ENCODE measurements at places on chromosomes 2 and 18.

DNA sequence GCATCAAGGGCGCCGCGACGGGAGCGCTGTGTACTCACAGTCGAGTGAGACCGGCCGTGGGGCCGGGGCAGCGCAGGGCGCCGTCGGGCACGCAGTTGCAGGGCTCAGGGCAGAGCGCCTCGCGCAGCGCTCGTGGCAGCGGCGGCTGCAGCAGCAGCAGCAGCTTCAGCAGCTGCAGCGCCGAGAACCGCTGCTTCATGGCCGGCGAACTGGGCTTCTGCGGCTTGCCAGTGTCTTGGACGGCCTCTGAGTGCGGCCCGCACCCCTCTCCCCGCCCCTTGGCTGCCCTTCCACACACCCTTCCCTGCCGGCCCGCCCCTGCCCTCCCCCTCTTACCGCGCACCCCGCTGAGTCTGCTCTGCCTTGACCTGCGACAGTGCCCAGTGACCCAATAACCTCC, at the start of gene LHCGR:
LHCGR (minus strand) TSS at position 252 of the 400 bp plus-strand sequence; CDS start at position 199, 53 bp downstream.
- no peak for DNase-seq

GRCh38 chr2:166282154-166282553, 93.6 kb downstream of the SCN9A start:
- DNase-seq = no peak

DNA sequence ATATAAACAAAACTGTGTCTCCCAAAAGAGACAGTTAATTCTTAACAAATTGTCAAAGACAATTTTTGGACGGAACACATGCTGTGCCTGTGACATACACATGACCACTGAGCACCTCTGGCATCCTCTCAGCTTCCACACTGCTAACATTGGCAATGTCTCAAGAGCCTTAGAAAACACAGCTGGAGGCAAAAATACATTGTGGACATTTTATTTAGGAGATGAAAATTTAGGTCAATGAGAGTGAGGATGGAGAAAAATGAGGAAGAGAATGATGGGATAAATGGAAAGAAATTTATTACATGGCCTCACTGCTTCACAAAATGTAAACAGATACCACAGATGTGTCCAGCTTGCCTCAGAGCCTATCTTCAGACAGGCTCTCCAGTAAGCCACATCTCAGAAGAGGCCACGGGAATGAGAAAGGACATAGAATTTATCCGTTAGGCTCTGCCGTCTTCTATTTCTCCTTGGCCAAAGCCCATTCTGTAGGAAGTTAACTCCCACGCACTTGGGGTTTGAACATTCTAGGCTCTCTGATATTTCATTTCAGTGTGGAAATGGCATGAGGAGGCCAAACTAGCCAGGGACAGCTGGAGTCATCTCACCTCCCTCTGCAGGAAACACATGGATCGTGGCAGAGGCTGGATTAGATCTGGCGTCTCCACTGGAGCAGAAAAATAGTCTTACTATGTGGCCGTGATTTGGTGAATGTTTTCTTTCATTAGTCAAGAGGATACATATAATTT, 519.4 kb upstream of the DSEL start:
- DNase-seq = no peak

- no peak for DNase-seq
Observed at GRCh38 chr2:2765839-2766495, 434.9 kb upstream of the MYT1L start.

- DNase-seq = no peak
Observed at GRCh38 chr2:144322379-144322778, 197.5 kb downstream of the ZEB2 start.

DNA sequence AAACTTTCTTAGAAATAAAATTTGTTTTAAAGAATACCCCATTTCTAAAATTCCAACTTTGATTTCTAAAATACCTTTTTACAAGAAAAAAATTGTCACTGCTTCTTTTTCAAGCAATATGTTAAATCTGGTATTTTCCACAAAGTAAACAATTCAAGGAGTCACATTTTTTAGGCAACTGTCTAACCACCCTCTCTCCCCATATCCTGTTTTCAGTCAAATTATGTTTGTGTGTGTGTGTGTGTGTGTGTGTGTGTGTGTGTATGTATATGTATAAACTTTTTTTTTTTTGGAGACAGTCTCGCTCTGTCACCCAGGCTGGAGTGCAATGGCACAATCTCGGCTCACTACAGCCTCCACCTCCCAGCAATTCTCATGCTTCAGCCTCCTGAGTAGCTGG, 59.3 kb downstream of the ADNP2 start:
- no peak for DNase-seq

GRCh38 chr2:139142252-139142880, 362.2 kb upstream of the NXPH2 start:
- no peak for DNase-seq

DNA sequence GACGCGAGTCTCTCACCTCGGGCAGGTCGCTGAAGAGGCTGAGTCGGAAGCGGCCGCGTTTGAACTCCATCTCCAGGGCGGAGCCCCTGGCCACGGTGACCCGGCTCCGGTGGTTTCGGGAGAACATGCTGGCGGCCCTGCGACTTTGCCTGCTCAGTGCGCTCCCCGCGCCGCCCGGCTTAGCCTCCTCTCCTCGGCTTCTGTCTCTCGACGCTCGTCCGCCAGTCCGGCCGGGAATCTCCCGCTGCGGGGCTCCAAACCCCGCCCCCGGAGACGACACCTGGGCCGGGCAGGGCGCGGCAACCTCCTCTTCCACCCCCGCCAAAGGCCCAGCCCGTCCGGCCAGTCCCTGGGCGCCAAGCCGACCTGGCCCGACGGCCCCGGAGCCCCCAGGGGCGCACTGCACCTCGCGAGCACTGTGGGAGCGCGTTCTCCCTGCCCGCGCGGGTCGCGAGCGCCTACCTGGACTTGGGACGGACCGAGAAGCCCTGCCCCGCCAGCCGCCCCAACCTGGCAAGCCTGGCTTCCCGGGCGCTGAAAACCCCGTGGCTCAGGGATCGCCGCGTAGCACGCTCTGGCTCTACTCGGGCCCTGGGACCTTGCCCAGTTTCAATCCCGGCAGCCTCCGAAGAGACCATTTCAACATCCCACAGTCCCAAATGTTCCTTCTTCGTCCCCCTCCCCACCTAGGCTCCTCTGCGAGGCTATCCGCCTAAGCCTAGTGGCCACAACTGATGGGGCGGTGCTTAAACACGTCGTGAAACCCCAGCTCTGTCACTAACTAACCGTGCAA, at the start of gene RTKN:
RTKN (minus strand) TSS at position 248 of the 793 bp plus-strand sequence; CDS start at position 127, 121 bp downstream.
- DNase-seq = no peak

GRCh38 chr2:69958480-69958879, 3.0 kb downstream of the ASPRV1 start:
- no peak for DNase-seq

DNA sequence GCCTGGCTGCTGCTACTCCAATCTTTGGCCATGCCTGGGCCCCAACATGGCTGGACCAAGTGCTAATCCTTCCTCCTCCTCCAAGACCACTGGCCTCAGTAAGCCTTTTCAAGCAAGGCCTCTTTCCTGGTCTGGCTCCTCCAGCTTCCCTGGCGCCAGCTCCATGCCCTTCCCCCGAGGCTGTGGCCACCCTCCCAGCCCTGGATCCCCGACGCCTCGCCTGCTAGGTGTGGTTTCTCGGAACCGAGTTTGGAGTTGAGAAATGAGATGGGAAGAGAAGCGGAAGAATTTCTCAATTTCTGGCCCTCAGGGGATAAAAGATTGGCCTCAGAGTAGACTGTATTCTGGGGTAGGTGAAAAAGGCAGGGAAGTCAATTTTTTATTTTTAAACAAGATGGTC, 46.4 kb downstream of the ADCY3 start:
- no peak for DNase-seq

- no peak for DNase-seq
Observed at GRCh38 chr18:57901825-57902589, 98.9 kb upstream of the ATP8B1 start.

DNA sequence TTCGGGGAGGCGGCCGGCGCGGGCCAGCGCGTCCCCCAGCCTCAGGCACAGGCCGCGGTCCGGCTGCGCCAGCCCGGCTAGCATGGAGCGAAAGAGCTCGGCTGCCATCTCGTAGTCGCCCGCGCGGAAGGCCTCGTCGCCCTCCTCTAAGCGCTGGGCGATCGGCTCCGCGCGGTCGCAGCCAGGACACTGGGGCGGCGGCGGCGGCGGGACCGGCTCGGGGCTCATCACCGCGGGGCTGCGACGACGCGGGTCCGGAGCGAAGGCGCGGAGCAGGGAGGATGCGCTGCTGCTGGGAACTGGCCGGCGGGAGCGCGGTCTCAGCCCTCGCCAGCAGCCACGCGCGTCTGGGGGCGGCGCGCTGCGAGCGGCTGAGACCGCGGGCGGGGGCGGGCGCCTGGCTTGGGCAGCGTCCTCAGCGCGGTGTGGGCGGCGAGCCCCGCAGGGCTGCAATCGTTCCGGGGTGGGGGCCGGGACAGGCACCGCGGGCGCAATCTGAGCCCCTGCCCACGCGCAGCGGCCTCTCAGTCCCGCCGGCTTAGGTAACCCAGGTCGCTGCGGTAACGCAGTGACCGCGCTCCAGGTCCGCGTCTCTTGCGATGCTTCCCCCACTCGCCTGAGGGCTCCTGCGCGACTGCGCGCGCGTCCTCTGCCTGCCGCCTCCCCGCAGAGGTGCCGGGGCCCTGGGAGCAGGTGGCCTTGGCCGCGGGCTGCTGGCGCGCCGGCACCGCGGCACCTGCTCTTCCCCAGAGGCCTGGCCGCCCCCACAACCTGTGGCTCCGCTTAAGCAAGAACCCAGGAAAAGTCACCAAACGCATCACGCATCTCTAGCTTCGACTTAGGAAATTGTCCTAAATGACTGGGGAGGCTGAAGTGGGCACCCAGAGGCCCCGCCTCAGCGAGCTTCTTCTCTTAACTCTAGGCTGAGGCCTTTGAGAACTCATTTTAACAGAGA, at the start of gene LONRF2:
LONRF2 (minus strand) TSS at position 636 of the 955 bp plus-strand sequence; CDS start at position 228, 408 bp downstream.
- DNase-seq = no peak

GRCh38 chr2:224946895-224947294, 95.4 kb downstream of the DOCK10 start:
- DNase-seq = no peak

- no peak for DNase-seq
Observed at GRCh38 chr18:36772241-36772723, 56.5 kb downstream of the TPGS2 start.

GRCh38 chr2:14717131-14717530, 84.6 kb downstream of the LRATD1 start:
- no peak for DNase-seq

- no peak for DNase-seq
Observed at GRCh38 chr18:10928772-10929373, 220.5 kb downstream of the PIEZO2 start.

Data from stimulated activated CD4-positive, alpha-beta T cell treated with anti-CD3 and anti-CD28 coated beads, Interleukin-15, amount 100 ng/mL, for 48 hours (primary cell).